Activated CD8-positive, alpha-beta memory T cell treated with anti-CD3 and anti-CD28 coated beads for 4 hours (primary cell): ENCODE measurements at places on chromosomes 11 and 22.

GRCh38 chr11:45180848-45181192, 34.4 kb downstream of the PRDM11 start:
- DNase-seq: no peak

GRCh38 chr11:73976451-73977151, 6.0 kb downstream of the UCP2 start:
- DNase-seq: no peak

GRCh38 chr22:50056214-50056972, 1.7 kb downstream of the TTLL8 start:
- no peak for DNase-seq

DNA sequence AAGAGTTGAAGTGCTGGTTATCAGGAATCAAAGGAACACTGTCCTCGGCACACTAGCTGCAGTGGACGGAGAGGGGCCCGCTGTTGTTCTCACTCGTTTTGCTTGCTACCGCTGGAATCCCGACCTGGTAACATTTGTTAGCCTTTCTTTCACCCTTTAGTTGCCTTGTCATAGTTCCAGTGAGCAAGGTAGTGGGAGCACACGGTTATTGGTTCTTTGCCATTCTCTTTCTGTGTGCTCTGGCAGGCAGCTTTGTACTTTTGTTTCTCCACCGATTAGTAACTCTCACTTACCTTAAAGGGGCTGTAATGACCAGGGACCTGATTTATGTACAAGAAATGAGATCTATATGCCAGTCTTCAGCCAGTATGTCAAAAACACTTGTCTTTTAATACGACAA, 1.8 kb downstream of the DEPDC7 start:
- DNase-seq: no peak

DNA sequence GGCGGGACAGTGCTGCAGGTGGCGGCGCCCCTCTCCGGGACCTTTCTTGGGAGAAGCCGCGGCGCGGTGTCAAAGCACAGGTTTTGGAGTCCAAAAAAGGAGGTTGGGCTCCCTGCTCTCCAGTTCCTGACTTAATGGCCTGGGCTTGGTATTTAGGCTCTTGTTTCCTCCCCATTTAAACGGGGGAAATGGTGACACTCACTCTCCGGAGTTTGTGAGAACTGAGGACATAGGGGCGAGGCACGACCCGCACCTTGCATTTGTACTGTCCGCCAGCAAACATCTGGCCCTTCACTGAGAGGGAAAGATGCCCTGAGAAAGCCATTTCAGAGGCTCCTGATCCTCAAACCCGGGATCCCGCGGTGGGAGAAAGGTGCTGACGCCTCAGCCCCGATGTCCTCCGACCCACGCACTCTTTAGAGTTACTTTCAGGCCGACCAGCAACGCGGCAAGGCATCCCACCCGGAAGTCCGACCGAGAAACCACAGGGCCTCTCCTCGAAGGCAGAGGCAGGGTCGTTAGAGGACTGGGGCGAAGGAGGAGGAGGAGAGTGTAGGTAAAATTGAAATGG, 2.9 kb upstream of the WDR74 start:
- no peak for DNase-seq

GRCh38 chr11:111561306-111561705, 20.8 kb downstream of the LAYN start:
- DNase-seq: no peak

- no peak for DNase-seq
Observed at GRCh38 chr11:86240164-86240563, 4.4 kb upstream of the EED start.

DNA sequence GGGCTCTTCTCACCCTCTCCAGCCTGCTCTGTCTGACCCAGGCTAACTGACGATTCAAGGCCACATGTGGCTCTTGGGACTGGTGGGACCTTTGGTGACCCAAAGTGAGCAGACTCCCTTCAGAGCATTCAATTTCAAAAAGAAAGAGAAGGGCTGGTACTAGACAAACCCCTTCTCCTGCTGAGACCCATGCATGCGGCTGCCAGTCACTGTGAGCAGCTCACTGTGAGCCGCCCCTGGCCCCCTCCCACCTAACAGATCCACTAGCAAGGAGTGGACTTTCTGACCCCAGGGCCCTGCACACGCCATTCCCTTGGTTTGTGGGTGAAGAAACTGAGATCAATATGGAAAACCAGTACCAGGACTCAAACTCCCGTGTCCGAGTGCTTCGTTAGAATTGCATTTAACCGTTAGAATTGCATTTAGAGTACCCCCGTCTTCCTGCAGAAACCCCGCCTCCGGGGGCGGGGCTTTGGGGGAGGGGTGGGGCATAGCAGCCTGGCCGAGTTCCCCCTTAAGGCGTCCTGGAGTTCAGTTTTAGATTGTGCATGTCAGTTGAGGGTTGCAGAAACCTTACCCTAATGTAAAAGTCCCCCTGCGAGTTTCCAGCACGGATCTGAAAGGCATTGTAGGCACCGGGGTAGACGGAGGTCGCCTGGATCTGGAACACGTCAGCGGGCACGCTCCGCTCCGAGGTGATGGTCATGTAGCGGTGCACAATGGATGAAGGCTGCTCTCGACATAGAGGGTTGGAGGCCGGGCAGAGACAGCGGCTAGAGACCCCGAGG, 5.1 kb downstream of the EFEMP2 start:
- DNase-seq: no peak

- no peak for DNase-seq
Observed at GRCh38 chr11:70122490-70123198, 44.5 kb downstream of the ANO1 start.

- DNase-seq: no peak
Observed at GRCh38 chr11:88102598-88102934, 72.7 kb downstream of the RAB38 start.

DNA sequence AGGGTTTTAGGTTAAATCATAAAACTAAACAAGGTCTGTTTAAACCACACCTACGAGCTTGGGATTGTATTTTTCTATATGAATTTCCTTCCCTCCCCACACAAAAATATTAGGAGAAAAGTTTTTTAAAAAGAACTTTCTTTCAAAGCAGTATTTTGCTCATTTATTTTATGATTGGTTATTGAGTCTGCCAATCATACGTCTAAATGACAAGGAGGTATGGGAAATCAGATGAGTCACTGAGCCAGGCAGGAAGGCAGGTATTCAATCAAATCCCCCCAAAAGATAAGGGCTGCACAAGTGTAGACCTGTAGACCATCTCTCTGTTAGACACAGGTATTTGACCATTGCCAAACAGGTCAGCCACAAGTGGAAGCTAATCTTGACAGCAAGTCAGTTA, 440.1 kb upstream of the CCDC90B start:
- DNase-seq: no peak

DNA sequence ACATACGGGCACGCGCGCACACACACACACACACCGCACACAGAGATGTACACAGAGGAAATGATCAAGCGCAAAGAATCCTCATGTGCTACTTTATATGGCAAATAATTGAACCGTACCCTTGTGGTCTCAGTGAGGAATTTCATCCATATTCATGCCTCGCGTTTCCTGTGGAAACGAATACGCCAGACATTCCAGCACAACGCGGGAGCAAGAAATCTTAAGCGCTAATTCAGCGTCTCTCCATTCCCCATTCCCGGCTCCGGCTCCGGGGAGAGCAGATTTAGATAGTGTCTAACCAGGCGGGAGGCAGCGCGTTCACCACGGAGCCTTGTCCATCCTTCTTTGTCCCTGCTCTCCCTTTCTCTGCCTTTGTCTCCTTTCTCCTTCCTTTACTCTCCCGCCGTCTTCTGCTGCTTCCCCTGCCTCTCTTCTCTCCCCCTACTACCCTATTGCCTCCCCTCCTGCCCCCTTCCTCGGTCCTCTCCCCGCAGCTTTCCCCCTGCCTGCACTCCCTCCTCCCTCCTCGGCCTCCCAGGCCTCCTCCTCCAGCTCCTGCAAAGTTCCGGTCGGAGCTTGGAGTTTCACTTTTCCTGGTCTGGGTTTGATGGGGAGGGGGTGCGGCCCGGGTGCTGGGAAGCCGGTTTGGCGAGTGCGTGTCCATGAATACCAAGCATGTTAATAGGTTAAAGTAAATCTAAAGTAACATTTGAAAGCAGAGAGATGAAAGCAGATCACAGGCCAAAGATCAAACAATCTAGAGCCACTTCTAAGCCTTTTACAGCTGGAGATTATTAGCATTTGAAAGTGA, 579.3 kb downstream of the BUD13 start:
- DNase-seq: no peak

- no peak for DNase-seq
Observed at GRCh38 chr22:25452116-25452700, 112.3 kb upstream of the GRK3 start.

- no peak for DNase-seq
Observed at GRCh38 chr11:504053-504993, 2.7 kb downstream of the RNH1 start.

DNA sequence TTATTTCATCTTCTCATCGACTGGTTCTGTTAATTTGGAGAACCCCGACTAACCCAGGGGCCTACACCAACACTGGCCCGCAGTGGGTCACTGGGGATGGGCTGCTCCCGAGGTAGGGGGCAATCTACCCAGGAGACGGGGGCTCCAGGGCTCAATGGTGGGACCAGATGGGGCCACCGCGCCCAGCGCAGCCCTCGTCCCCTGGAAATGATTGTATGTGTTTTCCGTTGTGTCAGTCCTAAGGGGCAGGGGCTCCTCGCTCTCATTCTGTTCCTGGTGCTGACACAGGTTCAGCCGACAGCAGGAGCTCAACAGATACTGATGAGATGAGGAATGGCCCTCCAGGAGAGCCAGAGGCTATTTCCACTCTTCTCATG, 20.7 kb downstream of the A4GALT start:
- no peak for DNase-seq

DNA sequence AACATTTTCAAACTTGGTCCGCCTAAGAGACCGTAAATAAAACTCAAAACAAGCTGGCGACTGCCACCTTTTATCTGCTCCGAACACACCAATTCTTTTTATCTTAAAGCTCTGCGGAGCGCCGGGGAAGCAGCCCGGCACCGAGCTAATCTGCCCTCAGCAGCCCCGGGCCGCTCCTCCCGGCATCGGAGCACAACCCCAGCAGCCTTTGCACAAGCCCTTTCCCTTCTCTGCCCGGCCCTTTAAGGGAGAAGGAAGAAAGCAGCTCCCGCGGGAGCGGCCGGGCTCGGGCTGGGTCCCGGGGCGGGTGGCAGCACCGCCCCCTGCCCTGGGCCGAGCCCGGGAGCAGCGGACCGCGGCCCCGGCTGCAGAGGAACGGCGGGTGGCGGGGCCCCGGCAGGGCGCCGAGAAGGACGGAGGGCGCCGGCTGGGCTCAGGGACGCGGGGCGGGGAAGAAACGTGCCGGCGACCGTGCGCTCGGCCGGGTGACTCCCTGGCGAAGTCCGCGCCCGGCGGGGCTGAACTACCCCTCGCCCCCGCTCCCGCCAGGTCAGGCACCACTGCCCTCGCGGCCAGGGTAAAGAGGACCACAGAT, 133.6 kb upstream of the C11orf58 start:
- DNase-seq: no peak

GRCh38 chr22:33303099-33303498, 244.9 kb upstream of the SYN3 start:
- no peak for DNase-seq

DNA sequence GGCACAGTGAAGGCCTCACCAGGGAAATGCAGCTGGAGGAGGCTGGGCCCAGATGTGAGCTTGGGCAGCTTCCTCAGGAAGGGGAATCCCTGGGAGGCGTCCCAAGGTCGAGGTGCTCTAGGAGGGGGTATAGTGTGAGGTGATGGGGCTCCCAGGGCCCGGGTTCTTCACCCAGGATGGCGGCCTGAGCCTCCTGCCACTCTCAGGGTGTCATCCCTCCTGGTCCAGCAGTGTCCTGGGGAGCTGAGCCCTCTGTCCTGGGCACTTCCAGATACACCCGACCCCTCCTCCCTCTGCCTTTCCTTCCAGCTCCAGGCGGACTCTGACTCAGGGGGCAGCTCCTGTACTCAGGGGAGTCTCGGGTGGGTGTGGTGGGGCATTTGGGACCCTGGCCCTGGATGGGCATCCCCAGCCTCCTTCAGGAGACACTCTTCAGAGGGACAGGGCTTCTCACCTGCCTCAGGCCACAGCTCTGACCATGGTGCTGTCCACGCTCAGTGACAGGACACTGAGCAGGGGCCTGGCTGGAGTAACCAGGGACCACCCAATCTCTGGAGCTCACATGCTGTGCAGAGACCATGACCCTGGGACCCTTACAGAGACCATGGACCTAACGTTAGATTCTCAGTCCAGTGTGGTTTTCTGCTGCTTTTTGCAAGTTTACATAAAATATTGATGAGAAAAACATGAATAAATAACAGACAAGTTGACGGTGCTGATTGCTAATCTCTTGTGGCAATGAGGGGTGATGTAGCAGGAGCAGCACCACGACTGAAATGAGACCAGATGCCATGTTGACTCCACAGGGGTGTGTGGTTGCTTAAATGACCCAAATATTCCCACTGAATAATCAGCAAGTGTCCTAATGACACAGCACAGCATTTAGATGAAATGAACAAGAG, 101.9 kb downstream of the GGTLC2 start:
- DNase-seq: no peak

- DNase-seq: no peak
Observed at GRCh38 chr11:35963911-35964310, 20.0 kb downstream of the LDLRAD3 start.

GRCh38 chr11:74307434-74307833, 4.0 kb downstream of the P4HA3 start:
- DNase-seq: no peak

GRCh38 chr22:39197578-39197977, 45.1 kb upstream of the CBX7 start:
- DNase-seq: no peak

GRCh38 chr11:102393272-102393730, 46.3 kb downstream of the BIRC2 start:
- DNase-seq: no peak

DNA sequence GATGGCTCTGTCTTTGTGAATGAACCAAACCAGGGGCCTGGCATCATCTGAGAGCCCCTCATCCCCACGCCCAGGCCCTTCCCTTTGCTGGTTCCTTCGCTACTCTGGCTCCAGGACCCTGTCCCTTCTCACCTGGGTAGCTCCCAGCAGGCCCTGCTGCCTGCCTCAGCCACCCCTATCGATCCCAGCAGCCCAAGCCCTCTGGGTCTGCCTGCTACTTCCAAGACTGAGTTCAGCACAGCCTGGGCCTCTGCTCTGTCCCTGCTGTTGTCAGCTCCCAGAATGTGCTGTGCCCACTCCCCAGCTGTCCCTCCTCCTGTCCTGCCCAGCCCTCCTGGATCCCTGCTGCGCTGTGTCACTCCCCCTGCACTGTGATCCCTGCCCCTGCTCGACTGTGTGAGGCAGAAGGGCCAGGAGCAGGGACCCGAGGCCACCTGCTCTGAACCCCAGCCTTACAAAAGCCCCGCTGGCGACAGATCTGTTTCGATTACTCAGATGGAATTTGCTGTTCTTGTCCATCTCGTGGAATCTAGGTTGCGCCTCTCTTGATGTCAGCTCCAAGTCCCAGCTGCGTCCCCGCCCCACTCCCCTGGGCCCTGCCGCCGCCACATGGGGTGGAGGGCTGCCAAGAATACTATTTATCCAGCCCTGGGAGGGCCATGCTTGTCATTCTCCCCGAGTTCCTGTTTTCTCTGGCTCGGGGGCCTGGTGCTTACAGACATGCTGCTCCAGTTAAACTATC, 13.0 kb downstream of the MRPL21 start:
- no peak for DNase-seq
